DMS79 treated with DMSO at 0.1 percent for 48 hours (cell line): ENCODE measurements at places on chromosomes 12 and 14.

DNA sequence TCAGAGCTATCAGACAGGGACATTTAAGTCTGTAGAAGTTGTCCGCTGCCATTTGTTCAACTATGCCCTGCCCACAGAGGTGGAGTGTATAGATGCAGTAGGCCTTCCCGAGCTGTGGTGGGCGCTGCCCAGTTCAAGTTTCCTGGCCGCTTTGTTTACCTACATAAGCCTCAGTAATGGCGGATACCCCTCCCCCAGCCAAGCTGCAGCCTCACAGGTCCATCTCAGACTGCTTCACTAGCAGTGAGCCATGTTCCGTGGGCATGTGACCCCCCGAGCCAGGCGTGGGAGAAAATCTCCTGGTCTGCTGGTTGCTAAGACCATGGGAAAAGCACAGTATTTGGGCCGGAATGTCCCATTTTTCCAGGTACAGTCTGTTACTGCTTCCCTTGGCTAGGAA is 165.9 kb downstream of the MIPOL1 start:
- no peak for DNase-seq

DNA sequence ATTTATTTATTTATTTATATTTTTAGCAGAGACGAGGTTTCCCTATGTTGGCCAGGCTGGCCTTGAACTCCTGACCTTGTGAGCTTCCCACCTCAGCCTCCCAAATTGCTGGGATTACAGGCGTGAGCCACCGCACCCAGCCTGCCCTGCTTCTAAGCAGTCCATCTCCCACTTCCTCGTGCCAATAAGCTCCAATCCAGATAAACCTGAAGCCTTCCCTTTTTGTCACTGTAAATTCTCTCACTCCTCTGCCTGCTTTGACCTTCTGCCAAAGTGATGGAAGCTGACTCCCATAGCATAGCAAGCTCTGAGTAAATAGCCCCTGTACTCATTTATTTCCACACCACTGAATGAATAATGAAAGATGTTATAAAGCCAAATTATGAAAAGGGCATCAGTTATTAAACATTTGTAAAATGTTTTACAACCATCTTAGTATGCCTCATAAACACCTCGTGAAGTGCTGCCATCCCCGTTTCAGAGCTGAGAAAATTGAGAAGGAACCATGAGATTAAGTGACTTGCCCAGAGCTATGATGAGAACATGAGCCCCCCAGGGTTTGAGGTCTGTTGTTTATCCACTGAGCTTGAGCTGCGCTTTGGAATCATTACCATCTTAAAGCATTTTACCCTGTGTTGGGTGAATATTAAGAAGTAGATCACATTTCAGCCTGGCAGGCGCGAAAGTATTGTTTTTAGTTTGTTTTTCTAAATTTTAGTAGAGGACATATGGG is 30.4 kb downstream of the MANSC1 start:
- DNase-seq = peak; percentile 79

DNA sequence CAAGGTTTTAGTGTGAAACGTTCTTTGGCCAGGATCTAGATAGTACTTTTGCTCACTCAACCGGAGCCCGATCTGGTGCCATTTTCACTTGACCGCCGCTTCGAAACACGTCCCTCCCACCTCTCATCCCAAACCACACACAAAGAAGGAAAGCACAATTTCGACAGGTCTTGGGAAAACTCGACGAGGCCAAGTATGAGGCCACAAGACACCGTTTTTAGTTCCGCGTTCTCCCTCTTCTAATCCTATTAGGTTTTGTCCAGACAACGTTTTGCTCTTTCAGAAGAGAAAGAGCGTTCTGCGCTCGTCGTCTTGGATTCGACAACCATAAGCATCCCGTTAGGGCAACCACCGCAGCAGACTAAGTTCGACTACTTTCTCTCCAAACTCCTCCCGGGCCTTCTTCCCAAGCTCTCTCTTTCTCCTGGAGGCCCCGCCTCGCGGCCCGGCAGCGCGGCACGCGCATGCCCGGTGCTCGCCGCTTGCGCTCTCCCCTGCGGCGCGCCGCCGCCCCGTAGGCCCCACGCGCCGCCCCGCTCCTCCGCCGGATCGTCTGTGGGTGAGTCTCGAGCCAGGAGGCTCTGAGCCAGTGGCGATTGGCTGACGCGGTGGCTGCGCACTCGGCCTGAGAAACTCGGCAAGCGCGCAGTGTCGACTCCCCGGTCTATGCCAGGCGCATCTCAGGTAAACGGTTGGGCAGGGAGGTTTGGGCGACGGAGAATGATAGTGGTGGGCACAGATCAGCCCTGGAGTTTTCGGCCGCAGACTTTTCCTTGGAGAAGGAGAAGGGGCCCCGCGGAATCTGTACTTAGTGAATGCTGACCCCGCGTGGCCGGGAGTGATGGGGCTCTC is at the start of gene MIPOL1:
Gene MIPOL1, plus strand, starts transcription at position 517 of the 852 bp plus-strand sequence. CDS start 49,952 bp downstream, outside the sequence.
- DNase-seq = peak; percentile 97

GRCh38 chr12:70236990-70237389 is 6.2 kb upstream of the CNOT2 start:
- no peak for DNase-seq

DNA sequence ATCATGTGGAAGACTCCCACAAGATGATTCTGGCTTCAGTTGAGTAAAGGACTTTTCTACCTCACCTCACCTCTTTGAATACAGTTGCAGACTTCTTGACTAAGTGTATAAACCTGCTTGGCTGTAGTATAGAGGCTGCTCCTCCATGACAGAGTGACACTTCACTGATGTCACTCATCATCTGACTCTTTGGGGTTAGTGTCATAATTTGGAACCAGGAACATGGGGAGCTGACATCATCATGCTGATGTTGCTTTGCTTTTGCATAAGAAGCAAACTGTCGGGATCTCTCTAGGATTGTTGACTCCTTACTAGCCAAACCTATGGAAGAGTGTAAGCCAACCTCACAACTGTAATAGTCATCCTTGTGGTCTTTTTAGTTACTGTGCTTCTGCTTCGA is 75.2 kb upstream of the PDZRN4 start:
- no peak for DNase-seq

DNA sequence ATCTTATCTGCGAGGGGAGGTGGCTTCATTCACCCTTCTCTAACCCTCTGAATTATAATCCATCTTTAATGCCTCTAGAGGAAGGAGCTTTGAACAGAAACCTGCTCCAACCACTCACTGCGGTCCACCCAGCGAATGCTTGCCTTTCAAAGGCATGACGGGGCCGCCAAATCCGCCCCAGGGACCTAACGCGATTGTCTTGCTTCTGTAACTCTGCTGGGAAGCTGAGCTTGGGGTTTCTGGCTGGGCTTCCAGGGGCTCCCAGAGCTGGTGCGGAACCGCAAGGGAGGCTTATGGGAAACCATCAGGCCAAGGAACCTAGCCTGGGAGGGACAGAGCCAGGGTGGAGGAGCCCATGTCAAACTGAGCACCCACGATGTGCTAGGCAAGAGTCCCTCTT is 231.2 kb upstream of the LHX5 start:
- no peak for DNase-seq

DNA sequence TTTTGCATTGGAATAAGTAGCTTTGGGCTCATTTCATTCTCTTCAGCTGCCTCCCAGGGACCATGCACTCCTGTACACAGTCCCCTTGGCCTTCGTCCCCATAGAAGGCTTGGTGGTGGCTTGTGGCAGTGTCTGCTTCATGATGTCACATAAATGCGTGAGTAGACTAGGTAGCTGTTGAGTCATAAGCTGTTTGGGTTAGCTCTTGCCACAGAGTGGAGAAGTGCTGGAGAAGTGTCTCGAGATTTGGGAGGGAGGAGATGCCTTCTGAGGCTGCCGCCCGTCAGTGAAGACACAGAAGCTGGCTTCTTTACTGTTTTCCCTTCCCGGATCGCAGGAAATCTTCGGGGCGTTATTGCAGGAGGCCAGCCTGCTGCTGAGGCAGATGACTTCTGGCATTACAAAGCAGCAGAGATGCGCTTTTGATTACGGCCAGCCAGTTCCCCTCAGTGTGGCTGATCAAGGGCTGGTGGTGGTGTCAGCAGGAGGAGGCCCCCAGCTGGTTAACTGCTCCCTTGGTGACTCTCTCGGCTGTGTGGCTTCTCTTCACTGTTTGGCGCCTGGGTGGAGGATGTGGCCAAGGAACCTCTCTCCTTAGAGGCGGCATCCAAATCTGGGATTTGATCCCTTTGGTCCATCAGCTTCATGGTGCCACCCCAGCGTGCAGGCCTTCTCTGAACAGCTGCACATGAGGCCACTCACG is 67.6 kb downstream of the AACS start:
- DNase-seq = no peak

DNA sequence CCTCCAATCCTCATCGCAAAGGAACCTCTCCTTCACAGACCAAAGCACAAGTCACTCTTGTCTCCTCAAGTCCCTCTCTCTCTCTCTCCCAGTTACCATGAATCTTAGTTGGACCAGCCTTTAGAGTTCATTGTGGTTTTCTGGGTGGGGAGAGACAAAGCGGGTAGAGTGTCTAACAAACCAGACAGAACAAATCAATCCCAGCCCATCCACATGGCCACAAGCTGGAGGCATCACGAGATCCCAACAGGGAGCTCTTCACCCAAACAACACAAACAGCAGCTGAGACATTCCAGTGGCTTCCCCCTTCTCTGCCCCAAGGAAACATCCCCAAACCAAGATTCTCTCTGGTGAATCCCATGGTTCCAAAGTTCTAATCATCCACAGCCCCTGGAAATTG is 22.4 kb downstream of the ACTN1 start:
- no peak for DNase-seq

- no peak for DNase-seq
Observed at GRCh38 chr14:95784137-95784536, 70.2 kb upstream of the TCL1A start.

GRCh38 chr14:74502236-74503019 is 8.9 kb downstream of the ISCA2 start:
- no peak for DNase-seq

DNA sequence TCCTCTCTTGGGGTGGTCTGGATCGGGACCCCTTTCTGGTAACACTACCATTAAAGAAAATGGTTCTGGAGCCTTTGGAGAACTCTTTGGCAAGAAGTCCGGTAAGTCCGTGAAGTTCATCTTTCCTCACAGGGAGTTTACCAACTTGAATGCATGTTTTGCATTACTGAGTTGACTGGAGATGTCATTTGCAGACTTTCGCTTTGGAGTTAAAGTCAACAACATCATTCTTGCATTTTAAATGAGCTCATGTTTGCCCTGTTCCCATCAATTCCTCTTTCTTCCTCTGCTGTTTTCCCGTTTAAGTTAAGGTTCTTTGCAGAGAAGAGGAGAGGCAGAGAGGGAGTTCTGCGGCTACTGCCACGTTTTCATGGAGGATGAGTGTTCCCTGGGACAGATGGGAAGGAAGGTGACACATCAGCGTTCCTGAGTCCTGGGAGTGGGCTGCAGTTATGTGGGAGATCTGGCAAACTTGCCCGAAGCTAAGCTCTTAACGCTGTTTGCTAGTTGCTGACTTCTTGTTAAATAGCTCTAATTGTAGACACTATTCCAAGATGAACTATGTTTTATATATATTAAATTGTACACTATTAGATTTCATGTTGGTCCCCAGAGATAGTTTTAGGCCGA is 18.8 kb upstream of the PRICKLE1 start:
- no peak for DNase-seq

GRCh38 chr14:81085596-81085995 is 130.2 kb downstream of the TSHR start:
- DNase-seq = peak; percentile 73

DNA sequence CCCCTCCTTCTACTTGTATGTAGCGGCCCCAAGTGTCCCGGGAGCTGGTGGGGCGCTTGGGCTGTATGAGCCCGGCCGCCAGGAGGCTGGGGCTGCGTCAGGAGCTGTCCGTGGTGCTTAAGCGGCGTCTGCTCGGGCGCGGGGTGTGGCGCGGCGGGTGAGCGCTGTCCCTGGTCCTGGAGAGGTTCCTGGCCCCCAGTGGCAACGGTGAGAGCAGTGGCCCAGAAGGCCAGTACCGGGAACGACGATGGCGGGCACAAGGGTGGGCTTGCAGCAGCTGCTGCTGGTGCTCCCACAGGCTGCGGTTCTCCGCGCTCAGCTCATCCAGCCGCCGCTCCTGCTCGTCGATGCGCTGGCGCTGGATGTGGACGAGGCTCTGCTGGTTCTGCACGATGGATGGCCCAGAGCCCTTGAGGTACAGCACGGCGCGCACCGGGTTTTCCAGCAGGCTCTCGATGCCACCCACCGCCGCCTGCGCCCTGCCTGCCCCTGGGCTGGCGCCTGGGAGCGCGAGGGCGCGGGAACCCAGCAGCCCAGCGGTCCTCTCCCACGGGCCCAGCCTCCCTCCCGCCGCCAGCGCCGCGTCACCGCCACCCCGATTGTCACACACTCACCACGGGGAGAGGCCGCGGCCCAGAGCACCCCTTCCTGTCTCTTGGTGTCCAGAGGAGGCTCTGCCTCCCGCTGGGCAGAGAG is 41.9 kb upstream of the FKBP4 start:
- no peak for DNase-seq

DNA sequence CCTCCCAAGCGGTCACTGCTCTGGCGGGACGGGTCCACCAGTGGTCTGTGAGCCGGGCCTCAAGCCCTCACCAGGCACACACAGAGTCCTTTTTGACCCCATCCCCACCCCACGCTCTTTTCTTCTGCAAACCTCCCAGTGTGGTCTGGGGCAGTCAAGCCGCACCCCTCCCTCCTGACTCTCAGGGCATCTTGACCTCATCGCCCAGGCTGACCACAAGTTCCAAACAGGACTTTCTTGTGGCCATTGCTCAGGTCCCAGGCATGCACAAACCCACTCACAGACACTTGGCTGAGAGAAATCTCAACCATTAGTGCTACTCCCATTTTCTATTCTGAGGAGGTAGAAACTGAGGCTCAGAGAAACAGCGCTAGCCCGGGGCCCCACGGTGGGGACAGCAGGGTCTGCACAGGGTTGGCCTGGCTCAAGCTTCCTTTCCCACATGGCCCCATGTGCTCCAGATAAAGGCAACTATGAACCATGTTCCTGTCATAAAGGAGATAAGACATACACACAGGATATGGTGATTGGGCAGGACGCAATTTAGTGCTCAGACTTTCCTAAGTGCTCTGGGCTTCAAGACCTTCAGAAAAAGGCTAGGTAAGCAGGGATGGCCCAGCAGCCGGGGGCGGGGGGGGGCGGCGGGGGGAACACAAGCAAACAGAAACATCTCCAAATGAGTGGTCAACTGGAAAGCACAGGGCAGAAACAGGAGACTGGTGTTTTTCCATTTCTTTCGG is 69.6 kb downstream of the ITPK1 start:
- no peak for DNase-seq

GRCh38 chr14:74649673-74650072 is 37.6 kb upstream of the LTBP2 start:
- DNase-seq = no peak

DNA sequence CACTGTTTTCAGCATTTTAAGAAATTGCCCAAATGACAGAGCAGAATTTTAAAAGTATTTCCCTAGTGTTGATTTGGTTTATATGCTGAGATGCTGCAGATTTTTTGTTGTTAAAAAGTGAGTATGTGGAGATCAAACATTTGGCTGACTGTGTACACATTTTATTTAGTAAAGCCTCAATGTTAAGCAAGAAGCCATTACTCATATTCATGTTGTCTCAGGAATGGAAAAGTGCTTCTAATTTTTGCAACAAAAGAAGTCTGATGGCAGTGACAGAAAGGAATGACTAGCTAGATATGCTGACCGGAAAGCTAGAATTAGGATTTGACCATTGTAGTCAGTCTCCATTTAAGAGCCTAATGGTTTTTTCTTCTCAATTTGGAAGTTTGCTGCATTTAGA is 22.5 kb downstream of the SLC38A6 start:
- DNase-seq = no peak

GRCh38 chr12:104903648-104904423 is 54.3 kb downstream of the SLC41A2 start:
- no peak for DNase-seq

- DNase-seq = no peak
Observed at GRCh38 chr14:51401272-51401671, 161.2 kb downstream of the TMX1 start.

GRCh38 chr12:1611803-1612572 is 17.0 kb upstream of the WNT5B start:
- peak; percentile 39 for DNase-seq

GRCh38 chr14:32510815-32511214 is 181.7 kb downstream of the AKAP6 start:
- DNase-seq = no peak
